ENCODE measurements at places on chromosomes 2 and 18. TPM values are rescaled to one million over a fixed set of nuclear protein-coding genes. Genes with fewer than 3 reads are reported as not detected.

PLGLB1 gene
- not detected for total RNA-seq

RTP5 gene
- not detected for total RNA-seq

EIF2B4 gene
- 48.9 TPM for total RNA-seq

TTR gene
- total RNA-seq: not detected

PROM2 gene
- total RNA-seq: 48.8 TPM

MFF gene
- 135 TPM for total RNA-seq

C2orf81 gene
- 1.6 TPM for total RNA-seq

SOX11 gene
- total RNA-seq: not detected

KCNJ13 gene
- 0.73 TPM for total RNA-seq

C2orf66 gene
- 1.2 TPM for total RNA-seq

LINC00305 gene
- not detected for total RNA-seq

TFCP2L1 gene
- 8.3 TPM for total RNA-seq

NFE2L2 gene
- total RNA-seq: 63.8 TPM

LCT gene
- total RNA-seq: not detected

ADGRF3 gene
- not detected for total RNA-seq

Data from breast epithelium (tissue), 4 donors.